C1 segment of cervical spinal cord (tissue), 14 donors: ENCODE measurements at places on chromosomes 5 and 9.

- DNase-seq = no peak
These were observed 986.9 kb downstream of the CDH18 start for GRCh38 chr5:19001054-19001453.

DNA sequence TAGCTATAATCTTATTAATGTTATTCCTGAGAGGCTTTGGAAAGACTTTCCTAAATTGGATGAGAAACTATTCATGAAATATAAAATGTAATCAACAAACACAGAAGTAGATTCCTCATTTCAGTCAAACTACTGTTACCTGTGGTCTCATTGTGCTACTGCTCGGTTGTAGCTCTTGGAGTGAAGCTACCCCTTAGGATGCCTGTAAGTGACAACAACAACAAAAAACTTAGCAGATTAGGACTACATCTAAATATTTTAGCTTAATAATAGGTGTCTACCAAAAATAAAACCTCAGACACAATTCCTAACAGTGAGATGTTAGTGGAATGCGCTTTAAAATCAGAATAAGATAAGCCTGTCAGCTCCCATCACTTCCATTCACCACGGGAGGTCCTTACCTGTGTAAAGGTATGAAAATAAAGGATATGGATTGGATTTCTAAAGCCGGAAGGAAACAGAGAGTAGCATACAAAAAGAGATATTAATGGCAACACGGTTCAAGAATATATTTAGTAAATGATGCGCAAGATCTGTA, 369.2 kb downstream of the OSTF1 start:
- no peak for DNase-seq

DNA sequence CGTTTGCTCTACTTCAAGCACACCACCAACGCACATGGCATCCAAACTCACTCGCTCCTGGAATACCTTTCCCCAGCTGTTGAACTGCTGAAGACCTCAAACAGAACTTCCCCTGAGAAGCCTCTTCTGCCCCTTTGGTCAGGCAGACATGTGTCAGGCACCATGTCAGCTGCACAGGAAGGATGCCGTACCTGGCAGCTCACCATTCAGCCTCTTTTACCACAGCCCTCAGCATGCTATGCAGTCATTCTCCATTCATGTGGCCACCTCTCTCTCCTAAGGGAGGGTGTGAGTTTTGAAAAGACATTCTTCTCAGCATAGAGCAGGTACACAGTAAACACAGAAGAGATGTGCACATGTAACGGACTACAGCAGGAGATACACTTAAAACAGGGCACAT, 14.2 kb downstream of the IL4 start:
- DNase-seq = no peak

DNA sequence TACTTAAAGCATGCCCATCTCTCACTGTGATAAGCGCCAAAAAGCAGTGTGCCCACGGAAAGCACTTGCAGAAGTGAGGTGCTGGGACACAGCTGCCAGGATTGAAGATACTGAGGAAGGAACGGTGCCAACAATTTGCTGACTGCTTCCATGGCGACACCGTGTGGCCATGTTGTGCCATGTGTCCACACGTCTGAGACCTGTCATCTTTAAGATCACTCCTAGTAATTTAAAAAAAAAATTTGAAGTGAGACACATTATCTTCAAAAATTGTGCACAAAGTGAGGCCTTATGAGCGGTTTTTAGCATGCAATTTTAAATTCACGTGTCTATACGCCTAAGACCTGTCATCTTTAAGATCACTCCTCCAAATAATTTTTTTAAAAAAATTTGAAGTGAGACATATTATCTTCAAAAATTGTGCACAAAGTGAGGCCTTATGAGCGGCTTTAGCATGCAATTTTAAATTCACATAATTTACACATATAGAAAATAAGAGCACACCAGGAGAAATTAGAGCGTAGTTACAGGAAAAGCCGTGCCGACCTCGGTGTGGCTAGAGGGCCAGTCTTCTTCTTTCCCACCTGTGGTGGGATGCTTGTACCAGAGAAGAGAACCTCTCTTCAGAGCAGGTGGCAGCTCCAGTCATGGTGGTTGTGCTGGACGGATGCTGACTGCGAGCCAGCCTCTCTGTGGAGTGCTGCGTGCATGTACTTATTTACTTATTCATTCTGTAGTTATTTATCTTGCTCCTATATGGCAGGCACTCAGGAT, 21.4 kb upstream of the FLT4 start:
- no peak for DNase-seq
